ENCODE measurements at places on chromosomes 4 and X.

- DNase-seq, result peak; percentile 77
Measured at GRCh38 chr4:7785017-7785416, 154.6 kb downstream of the AFAP1 start.

- peak; percentile 62 for DNase-seq
Measured at GRCh38 chr4:121794505-121795188, 6.5 kb upstream of the EXOSC9 start.

DNA sequence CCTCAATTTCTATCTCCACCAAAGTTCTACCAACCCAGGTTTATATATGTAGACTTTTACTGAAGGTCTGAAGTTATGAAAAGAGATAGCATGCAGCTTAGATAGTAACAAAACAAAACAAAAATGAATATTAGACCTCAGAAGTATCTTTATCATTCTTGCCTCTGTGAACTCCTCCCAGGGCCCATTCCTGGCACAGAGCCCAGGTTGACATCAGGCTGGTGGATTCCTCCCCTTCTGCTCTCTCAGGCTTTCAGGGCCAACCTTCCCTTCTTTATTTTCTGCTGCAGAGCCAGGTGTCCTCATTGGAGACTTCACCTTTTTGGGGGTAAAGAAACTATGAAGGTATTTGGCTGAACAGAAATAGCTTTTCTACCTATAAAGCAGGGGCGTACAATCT is 112.8 kb upstream of the PITX2 start:
- no peak for DNase-seq

- no peak for DNase-seq
Measured at GRCh38 chr4:76216524-76216923, 2.9 kb upstream of the SCARB2 start.

GRCh38 chr4:10684631-10685030 is at the start of gene CLNK:
TSS of gene CLNK (minus strand) at chr4:10684768. CDS start at chr4:10667869, 16,899 bp downstream.
- no peak for DNase-seq

- DNase-seq, result peak; percentile 31
Measured at GRCh38 chr4:154982187-154983047, 201.3 kb downstream of the RBM46 start.

DNA sequence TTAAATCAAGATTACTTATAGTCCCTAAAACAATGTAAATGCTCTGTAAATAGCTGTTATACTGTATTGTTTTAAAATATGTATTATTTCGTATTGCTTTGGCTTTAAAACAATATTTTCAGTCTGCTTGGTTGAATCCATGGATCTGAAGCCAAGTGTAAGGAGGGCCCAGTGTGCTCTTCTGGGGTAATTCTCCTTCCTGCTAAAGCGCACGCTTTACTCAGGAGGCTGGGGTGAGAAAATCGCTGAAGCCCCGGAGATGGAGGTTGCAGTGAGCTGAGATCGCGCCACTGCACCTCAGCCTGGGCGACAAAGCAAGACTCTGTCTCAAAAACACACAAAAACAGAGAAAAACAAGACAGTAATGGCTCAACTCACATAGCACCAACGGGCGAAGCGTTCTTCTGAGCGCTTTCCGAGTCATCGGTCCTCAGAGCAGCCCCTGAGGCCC is 391 bp upstream of the IDUA start:
- DNase-seq, result peak; percentile 10

DNA sequence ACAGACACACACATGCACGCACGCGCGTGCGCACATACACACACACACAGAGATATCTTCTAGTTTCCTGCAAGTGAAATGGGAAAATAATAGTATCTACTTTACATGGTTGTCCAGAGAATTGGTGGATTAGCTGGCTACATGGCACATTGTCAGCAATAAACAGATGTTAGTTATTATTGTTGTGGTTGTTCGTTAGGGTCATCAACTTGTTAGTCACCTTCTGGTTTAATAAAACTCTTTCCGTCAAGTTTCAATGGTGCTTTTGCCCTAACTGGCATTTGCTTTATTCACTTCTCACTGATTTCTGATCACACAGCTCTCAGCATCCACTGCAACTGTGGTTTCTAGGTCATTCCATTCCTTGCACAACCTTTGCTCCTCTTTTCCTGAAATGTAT is 25.4 kb upstream of the RASL11B start:
- DNase-seq, result peak; percentile 93

DNA sequence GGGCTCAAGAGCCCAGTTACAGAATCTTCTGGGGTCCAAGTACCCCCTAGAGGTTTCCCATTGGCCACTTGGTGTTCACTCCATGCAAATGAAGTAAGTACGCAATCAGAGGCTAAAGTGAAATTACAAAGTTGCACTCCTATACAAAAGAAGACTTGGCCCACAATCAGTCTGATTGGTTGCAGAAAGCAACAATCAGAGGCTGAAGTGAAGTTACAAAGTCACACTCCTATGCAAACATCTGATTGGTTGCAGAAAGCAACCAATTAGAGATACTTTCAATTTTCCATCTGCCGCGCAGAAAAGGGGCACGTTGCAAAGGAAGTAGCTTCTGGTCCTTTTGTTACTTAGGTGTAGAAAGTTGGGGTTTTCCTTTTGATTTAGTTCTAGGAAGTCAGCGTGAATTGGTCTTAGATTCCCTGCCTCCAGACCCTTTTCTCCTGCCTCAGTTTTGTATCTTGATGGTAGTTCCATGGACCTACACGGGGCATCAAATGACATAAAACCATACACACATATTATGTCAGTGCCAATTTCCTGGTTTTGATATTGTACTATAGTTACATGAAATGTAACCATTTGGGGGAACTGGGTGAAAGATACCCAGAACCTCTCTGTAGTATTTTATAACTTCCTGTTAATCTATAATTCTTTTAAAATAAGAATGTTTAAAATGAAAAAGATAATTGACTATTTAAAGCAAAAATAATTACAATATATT is 12.4 kb upstream of the PIN4 start:
- DNase-seq, result peak; percentile 38

- DNase-seq, result no peak
Measured at GRCh38 chr4:170497689-170498088, 407.9 kb upstream of the AADAT start.

GRCh38 chr4:120524237-120524636 is 398.3 kb downstream of the PRDM5 start:
- no peak for DNase-seq

- DNase-seq, result peak; percentile 15
Measured at GRCh38 chr4:38860788-38861424, 4.3 kb upstream of the TLR6 start.

DNA sequence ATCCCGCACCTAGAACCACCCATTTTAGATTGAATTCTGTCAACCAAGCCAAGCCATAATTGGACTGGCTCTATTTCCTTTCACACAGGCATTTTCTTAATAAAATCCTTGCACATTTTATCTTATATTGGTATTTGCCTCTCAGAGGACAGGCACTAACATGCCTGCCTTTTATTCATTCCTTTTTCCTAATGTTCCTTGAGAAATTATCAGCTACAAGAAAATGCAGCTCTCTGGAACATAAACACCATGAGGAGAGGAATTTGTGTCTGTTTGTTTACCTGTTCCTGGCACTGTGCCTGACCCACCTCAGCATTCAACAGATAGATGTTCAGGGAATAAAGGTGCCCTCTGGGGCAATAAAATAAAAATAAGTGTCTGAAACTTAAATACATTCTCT is 116.2 kb downstream of the PDHA2 start:
- DNase-seq, result no peak

DNA sequence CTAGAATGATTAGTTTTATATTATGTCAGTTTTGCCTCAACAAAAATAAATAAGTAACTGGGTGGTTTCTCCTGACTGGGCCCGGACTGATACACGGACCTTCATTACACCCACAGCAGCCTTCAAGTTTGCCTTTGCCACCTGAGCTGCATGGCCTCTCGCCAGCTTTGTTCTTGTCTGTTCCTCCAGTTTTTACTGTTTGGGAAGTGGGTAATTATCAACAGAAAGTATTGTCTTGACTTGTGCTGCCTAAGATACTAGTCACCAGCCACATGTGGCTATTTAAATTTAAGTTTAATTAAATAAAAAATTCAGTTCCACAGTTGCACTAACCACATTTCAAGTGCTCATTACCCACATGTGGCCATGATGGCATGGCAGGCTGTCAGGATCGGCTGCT is 74.7 kb upstream of the INTU start:
- DNase-seq, result no peak

DNA sequence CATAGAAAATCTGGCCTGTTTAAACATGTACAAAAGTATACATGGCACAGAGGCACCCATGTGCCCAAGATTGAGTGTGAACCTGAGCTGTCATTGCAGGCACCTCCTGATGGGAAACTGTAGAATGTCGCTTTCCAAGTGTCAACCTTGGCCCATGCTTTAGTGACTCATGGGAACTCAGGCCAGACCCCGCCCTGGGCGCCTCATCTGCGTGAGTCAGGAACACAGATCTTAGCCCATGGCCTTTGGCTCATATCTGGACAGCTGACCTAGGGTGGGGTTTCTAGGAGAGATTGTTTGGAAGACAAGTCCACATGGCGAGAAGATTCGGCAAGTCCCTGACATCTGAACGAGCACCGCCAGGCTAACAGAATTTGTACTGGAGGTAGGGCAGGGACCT is 50.0 kb downstream of the CYTL1 start:
- peak; percentile 61 for DNase-seq

GRCh38 chrX:18194688-18195087 is 26.0 kb downstream of the BEND2 start:
- DNase-seq, result no peak

DNA sequence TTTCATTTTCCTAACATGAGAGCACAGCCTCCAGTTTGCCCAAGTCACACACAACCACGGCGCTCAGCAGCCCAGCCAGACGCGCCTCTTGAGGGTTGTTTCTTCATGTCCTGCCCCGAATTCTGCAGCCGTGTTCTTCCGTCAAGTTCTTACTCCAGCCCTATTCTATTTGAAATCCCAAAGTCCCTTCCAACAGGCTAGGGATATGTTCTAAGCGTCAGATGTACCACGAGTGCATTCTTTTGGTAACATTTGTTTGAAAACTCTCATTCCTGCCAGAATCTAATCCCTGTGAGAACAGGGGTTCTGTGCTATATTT is 23.1 kb downstream of the ACSL1 start:
- peak; percentile 55 for DNase-seq

DNA sequence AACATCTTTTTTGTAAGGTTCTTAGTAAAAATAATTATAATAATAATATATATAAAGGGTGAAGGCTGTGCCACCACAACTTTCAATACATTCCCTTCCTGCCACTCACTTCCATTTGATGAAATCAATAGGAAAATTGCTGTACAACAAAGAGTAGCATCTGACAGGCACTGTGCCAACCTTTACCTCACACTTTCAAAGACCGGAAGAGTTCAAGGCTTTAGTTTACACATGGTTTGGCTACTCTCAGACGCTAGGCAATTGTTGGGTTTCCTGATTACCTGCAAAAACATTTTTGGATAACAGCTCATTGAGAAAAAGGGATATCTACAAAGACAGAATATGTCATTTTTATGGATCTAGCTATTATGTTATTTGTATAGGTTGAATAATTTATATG is 5.5 kb upstream of the ING2 start:
- no peak for DNase-seq

GRCh38 chrX:146614663-146615478 is 194.7 kb upstream of the CXorf51B start:
- no peak for DNase-seq

- DNase-seq, result no peak
Measured at GRCh38 chr4:150744570-150744969, 162.6 kb downstream of the MAB21L2 start.

DNA sequence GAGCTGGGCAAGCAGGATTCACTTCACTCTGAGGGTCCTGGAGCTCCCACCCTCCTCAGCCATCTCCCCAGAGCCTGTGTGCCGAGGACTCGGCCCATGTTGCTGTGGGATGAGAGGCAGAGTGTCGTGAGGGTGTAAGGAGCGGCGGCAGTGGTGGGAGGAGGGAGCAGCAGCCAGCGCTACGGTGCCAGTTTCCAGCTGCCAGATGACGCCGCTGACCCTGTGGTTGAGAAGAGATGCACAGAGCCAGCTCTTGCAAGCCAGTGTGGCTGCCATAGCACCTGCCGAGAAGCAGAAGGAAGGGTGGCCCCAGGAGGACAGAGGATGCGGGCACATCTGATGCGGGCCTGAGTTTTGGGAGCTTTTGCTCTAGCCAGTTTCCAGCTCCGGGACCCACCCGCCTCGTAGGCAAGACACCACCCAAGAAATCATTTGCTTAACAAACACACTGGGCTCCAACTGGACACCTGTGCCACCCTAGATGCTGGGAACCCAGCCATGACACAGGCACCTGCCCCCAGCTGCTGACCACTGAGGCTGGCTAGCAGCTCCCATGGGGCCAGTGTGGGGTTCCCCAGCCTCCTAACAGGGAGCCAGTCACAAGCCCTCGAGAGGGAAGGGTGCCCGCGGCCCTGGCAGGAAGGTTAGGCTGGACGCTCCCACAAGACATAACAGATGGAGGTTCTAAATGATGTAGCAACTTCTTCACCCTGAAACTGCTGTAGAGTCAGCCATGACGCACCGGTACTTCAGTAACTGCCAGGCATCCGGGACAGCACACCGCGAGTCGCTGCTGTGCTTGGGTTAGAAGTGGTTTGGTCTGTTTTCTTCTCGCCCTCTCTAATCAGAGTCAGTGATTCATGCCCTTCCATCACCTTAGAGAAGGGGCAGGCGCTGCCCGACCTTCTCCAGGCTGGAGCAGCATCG is 8.9 kb downstream of the MSANTD1 start:
- DNase-seq, result peak; percentile 36

GRCh38 chrX:115549008-115549407 is 12.0 kb upstream of the PLS3 start:
- DNase-seq, result no peak

DNA sequence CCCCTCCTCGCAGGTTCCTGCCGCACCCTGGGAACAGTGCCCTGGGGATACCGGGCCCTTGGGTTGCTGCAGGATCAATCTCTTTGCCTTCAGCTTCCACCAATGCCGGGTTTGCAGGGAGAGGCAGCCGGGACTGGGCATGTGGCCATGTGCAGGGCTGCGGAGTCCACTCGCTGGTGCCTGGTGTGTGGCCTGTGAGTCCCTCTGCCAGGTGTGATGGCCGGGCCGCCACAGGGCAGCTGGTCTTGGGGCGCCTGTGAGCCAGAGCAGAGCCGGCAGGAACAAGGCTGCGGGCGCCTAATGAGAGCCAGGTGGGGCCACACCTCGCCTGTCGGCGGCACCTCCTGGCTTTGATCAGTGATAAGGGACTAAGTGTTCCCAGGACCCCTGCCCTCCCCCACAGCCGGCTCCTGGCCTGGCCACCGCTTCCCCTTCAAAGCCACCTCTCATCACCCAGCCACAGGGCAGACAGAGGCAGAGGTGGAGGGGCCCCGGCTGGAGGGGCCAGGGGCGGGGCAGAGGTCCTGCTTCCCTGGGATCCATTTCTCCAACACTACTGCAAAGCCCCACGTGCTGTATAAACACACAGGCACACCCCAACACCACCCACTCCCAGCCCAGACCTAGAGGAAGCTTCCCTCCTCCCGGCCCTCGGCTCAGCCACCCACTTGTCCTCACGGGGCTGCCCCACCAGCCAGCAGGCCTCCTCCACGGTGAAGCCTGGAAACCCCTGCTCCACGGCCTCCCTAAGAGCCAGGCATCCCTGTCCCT is 132.7 kb downstream of the CPZ start:
- DNase-seq, result no peak

- DNase-seq, result peak; percentile 11
Measured at GRCh38 chr4:127995776-127996175, 30.6 kb downstream of the ABHD18 start.

GRCh38 chr4:97496298-97496873 is 646.9 kb downstream of the STPG2 start:
- no peak for DNase-seq

- no peak for DNase-seq
Measured at GRCh38 chr4:128721896-128722295, 87.6 kb upstream of the JADE1 start.

- no peak for DNase-seq
Measured at GRCh38 chrX:70762285-70762684, 146.2 kb downstream of the TEX11 start.
